ENCODE measurements at places on chromosomes 1 and 21. TPM values are rescaled to one million over a fixed set of nuclear protein-coding genes. Genes with fewer than 3 reads are reported as not detected.

SPRR2A gene
- 0.95 TPM for polyA plus RNA-seq

SH3GLB1 gene
- 26.4 TPM for polyA plus RNA-seq

THEM5 gene
- polyA plus RNA-seq: not detected

MARK1 gene
- polyA plus RNA-seq: 5.5 TPM

TMCO4 gene
- 22.7 TPM for polyA plus RNA-seq

DPYD gene
- 18.9 TPM for polyA plus RNA-seq

KAZN gene
- polyA plus RNA-seq: 7.2 TPM

ORC1 gene
- 0.28 TPM for polyA plus RNA-seq

HJV gene
- not detected for polyA plus RNA-seq

DUSP10 gene
- 0.33 TPM for polyA plus RNA-seq

GRCh38 chr1:116920211-116920610 lies 10.5 kb downstream of the PTGFRN start:
- H3K4me3 ChIP-seq: no peak overlapping the region
- H3K36me3 ChIP-seq: no peaks in the 10 kb centered on the region
- DNase-seq: no peak
- H3K4me1 ChIP-seq: no peaks in the 10 kb centered on the region

GRCh38 chr21:35156293-35157278 lies 107.5 kb upstream of the RUNX1 start:
- DNase-seq: no peak
- no peaks in the 10 kb centered on the region for H3K36me3 ChIP-seq
- H3K4me1 ChIP-seq: no peaks in the 10 kb centered on the region
- no peak overlapping the region for H3K4me3 ChIP-seq

DNA sequence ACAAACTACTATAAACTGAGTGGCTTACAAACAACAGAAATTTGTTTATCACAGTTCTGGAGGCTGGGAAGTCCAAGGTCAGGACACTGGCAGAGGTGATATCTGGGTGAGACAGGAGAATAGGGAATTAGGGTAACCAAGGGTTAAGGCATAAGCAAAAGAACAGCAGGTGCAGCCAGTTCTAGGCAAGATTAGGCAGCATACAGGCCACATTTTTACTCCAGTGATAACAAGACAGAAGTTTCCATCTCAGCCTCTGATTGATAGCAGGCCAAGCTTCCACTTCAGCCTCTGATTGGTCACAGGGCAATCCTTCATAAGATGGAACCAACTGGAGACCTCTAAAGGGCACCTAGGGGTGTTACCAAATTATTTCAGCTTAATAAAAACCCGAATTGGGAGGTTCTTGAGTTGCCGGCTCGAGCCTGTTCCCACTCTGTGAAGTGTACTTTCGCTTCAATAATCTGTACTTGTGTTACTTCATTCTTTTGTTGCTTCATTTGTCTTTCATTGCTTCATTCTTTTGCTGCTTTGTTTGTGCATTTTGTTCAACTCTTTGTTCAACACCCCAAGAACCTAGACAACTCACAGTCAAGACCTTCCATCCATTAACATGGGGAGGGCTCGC lies 185.6 kb downstream of the TOMM20 start:
- no peak overlapping the region for H3K27ac ChIP-seq
- H3K4me1 ChIP-seq: no peaks in the 10 kb centered on the region
- DNase-seq: no peak
- H3K4me3 ChIP-seq: no peak overlapping the region

- H3K27ac ChIP-seq: no peak overlapping the region
- no peak overlapping the region for H3K4me3 ChIP-seq
- no peaks in the 10 kb centered on the region for H3K27me3 ChIP-seq
- H3K4me1 ChIP-seq: no peaks in the 10 kb centered on the region
- DNase-seq: no peak
Observed at GRCh38 chr1:117124661-117125060, 3.1 kb upstream of the TRIM45 start.

- peak within 1 kb of the TSS; percentile 15 for H3K4me3 ChIP-seq
- H3K4me1 ChIP-seq: no peaks in the 10 kb centered on the region
- no peak within 1 kb of the TSS for H3K27ac ChIP-seq
- H3K27me3 ChIP-seq: no peaks in the 10 kb centered on the region
- DNase-seq: peak; percentile 77
- H3K36me3 ChIP-seq: no peaks in the 10 kb centered on the region
Observed at GRCh38 chr1:52632732-52633290, at the start of gene SHISAL2A. TSS of gene SHISAL2A (plus strand) at chr1:52633168. CDS start at chr1:52633494, 326 bp downstream.

DNA sequence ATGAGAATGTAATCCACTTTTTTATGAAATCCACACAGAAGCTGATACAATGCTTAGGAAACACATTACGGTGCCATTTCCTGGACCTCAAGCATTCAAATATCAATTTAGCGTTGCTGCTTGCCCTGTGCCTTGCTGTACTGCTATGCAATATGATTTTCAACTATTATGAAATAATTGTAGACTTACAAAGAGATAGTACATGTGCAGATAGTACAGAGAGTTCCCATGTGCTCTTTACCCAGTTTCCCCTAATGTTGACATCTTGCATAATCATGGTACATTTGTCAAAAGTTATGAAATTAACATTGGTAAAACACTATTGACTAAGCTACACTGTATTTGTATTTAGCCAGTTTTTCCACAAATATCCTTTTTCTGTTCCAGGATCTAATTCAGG lies 37.7 kb upstream of the PTBP2 start:
- no peaks in the 10 kb centered on the region for H3K4me1 ChIP-seq
- H3K4me3 ChIP-seq: no peak overlapping the region
- no peak for DNase-seq
- no peaks in the 10 kb centered on the region for H3K36me3 ChIP-seq

- no peak overlapping the region for H3K27ac ChIP-seq
Observed at GRCh38 chr21:15564907-15565306, 164.9 kb upstream of the USP25 start.
